ENCODE measurements at places on chromosomes 2 and 18. TPM values are rescaled to one million over a fixed set of nuclear protein-coding genes. Genes with fewer than 3 reads are reported as not detected.
A peak's percentile ranks its signal among the peaks of the same experiment; 100 is the strongest.

Gene VSNL1
- not detected for total RNA-seq

GRCh38 chr2:54466870-54467269 lies 10.7 kb downstream of the SPTBN1 start:
- no peaks in the 10 kb centered on the region for H3K36me3 ChIP-seq
- H3K4me1 ChIP-seq, result peaks cover 90% of the 10 kb centered on the region
- no peaks in the 10 kb centered on the region for H3K27me3 ChIP-seq
- peak overlapping the region; percentile 44 for H3K4me3 ChIP-seq
- DNase-seq, result no peak

Gene PTPRN
- not detected for total RNA-seq

DNA sequence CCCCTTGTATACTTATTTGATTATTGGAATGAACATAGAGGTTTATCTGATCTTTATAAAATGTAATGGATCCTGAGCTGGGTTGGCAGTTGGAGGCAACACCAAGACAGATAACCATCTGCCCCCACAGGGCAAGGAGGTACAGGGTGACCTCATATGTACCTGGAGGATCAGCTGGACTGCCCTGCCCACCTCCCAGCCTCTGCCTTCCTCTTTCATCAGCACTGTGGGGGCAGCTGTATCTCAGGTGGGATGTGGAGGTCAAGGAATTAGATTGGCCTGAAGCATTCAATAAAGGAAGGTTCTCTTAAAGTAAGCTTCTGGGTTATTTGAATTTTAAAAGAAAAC lies 92.6 kb downstream of the LYPD6 start:
- no peaks in the 10 kb centered on the region for H3K27me3 ChIP-seq
- DNase-seq, result no peak
- no peaks in the 10 kb centered on the region for H3K4me1 ChIP-seq
- H3K27ac ChIP-seq, result no peak overlapping the region

GRCh38 chr2:16487686-16488085 lies 177.9 kb downstream of the CYRIA start:
- no peaks in the 10 kb centered on the region for H3K27me3 ChIP-seq
- H3K36me3 ChIP-seq, result no peaks in the 10 kb centered on the region
- DNase-seq, result no peak
- no peaks in the 10 kb centered on the region for H3K4me1 ChIP-seq

- H3K4me3 ChIP-seq, result no peak overlapping the region
- no peak for DNase-seq
- H3K27me3 ChIP-seq, result no peaks in the 10 kb centered on the region
- H3K36me3 ChIP-seq, result no peaks in the 10 kb centered on the region
Measured at GRCh38 chr18:30908381-30908780, 134.2 kb downstream of the DSC3 start.

Gene MAB21L4
- not detected for total RNA-seq

- H3K27ac ChIP-seq, result no peak overlapping the region
- H3K4me1 ChIP-seq, result peaks cover 37% of the 10 kb centered on the region
- no peak overlapping the region for H3K4me3 ChIP-seq
- H3K27me3 ChIP-seq, result no peaks in the 10 kb centered on the region
- DNase-seq, result no peak
- no peaks in the 10 kb centered on the region for H3K36me3 ChIP-seq
Measured at GRCh38 chr2:64398516-64399129, 55.3 kb upstream of the LGALSL start.

All from gastrocnemius medialis (tissue), 4 donors.